B cell (primary cell): ENCODE measurements at places on chromosomes 5 and 9. TPM values are rescaled to one million over a fixed set of nuclear protein-coding genes. Genes with fewer than 3 reads are reported as not detected.

Gene SETD9
- 7.2 and 9.5 TPM in 2 replicates for total RNA-seq

Gene TRPM6
- total RNA-seq = not detected in 2 replicates

Gene ACTBL2
- total RNA-seq = not detected in 2 replicates

Gene IL9
- not detected in 2 replicates for total RNA-seq

Gene GOLPH3
- 58.8 and 62.6 TPM in 2 replicates for total RNA-seq

Gene CTNND2
- total RNA-seq = not detected in 2 replicates

Gene NUDT2
- total RNA-seq = 16.1 and 20.4 TPM in 2 replicates

Gene AUH
- total RNA-seq = 29.1 and 32.7 TPM in 2 replicates

Gene PCDHGB1
- 0.66 and 0.69 TPM in 2 replicates for total RNA-seq

Gene PFN3
- not detected in 2 replicates for total RNA-seq

Gene TESK1
- 94.1 and 94.6 TPM in 2 replicates for total RNA-seq

Gene LHX3
- 0.19 and 0.30 TPM in 2 replicates for total RNA-seq

Gene FREM1
- not detected in 2 replicates for total RNA-seq

Gene CD180
- total RNA-seq = 16.4 and 18.0 TPM in 2 replicates

Gene SURF2
- 16.9 and 17.1 TPM in 2 replicates for total RNA-seq

Gene SLC4A9
- not detected in 2 replicates for total RNA-seq

Gene CCL19
- not detected in 2 replicates for total RNA-seq

Gene GRM6
- total RNA-seq = not detected in 2 replicates
